Frontal cortex (tissue), 4 donors: ENCODE measurements at places on chromosomes 5 and 9. TPM values are rescaled to one million over a fixed set of nuclear protein-coding genes. Genes with fewer than 3 reads are reported as not detected.

The MYMK gene
- total RNA-seq, result not detected

DNA sequence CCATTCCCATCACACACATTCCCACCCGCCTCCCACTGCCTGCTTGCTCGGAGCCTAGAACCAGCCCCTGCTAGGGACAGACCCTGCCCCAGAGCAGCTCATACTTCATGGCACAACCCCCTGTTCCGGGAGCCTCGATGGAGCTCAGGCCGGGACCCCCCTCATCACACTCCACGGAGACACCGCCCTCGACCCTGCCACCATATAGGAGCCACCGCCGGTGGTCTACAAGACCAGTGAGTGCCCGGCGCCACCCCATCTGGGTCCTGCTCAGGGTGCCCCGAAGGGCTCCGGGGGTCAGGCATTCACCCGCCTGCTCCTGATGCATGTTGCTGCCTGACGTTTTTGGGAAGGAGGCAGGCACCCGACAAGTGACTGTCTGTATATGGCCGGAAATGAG, 65.5 kb upstream of the RXRA start:
- DNase-seq, result no peak

The PTPN3 gene
- 3.3 TPM for total RNA-seq

DNA sequence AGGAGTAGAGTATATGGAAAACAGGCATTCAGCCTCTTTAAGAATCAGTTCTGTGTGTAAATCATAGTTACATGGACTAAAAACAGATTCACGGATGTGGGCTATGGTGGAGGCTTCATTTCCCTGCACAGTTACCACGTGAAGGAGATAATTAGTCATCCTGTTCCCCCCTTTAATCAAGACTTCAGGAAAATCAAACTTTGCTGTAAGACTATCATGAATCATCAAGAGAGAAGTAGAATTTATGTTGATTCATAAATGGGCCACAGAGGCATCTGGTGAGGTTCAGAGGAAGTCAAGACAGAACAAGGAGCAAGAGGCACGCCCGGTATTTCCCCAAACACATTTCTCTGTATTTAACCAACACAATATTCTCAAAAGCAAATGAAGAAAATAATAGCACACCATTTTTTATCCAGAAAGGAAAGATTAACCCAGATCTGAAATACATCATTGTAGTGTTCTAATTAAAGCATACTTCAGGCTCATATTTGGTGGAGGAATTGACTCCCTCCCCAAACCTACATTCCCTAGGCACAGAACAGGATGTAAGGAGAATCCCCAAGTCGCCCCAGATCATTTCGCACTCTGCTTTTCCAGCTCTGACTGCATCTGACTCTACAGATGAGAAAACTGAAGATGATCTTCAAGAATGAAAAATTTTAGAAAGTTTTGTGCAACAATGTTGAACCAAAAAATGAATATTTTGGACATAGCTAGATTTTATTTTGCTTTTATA, 175.8 kb upstream of the GAS1 start:
- no peak for DNase-seq

The PCDHA10 gene
- total RNA-seq, result 10.6 TPM

GRCh38 chr5:3179220-3179619, 416.4 kb upstream of the IRX1 start:
- no peak for DNase-seq

DNA sequence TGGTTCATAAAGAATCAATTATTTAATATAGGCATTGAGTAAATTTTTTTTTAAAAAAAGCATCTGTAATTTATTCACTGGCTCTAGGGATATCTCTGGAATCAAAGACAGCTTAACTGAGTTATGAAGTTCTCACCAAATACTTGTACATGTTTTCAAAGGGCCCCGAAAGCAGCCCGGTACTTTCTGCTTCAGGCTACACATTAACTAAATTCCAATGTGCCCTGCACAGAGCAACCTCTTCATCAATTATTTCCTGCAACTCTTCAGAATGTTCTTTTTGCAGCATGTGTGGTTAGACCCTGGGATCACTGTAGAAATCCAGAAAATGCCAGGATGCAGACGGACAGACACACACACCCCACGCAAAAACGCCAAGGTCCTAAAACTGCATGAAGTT, 209.0 kb downstream of the EFNA5 start:
- DNase-seq, result no peak

DNA sequence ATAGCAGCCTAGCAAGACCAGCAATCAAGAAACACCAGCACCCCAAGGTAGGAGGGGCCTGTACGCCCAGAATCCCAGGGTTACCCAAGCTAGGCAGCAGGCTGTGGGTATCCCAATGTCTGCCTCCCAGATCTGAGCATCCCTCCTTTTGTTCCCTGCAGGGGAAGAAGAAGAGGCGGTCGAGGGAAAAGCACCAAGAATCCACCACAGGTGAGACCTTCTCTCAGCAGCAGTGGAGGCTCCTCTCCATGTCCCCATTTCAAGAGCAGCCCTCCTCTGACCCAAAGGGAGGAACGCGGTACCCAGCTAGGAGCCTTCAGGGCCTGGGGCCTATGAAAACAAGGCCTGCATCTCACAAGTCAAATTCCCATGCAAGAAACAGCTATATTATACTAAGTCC, 28.9 kb downstream of the TCF7 start:
- no peak for DNase-seq

DNA sequence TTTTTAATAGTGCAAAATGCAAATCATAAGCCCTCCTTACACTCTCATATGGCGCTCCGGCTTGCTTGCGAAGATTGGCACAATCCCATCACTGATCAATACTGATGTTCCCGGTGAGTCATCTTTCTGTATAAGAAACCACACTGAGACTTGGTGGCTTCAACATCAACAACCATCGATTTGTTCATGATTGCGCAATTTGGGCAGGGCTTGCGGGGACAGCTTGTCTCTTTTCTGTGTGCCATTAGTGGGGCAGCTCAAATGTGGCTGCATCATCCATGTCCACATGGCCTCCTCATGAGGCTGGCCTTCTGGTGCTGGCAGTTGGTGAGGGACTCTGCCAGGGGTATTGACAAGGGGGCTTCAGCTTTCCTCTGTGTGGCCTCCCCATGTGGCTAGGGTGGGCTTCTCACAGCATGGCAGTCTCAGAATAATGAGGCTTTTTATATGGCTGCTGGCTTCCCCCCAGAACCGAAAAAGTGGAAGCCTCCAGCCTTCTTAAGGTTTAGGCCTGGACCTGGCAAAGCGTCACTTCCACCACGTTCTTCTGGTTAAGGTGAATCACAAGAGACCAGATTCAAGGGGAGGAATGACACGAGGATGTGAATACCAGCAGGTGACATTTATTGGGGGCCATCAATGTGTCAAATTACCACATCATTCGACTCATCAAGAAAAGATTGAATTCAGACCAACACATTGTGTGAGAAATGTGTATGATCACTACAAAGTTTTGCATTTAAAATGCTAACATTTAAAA, 79.5 kb upstream of the NFIL3 start:
- no peak for DNase-seq

The GPR21 gene
- 28.9 TPM for total RNA-seq

The GPR150 gene
- not detected for total RNA-seq

DNA sequence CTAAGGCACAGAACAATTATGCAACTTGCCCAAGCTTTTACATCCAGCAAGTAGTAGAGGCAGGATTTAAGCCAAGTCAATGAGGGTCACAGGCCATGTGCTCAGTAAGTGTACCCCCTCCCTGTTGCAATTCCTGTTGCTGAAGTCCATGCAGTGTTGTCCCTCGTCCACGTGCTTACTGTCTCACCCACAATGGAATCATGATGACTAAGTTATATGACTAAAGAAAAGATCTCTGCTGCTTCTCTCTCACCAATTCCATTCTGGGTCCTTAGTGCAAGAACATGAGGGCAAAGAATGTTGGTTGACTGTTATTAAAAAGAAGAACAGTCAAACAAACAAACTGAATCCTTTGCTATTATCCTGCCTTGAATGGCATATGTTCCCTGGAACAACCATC, 233.6 kb upstream of the SLC24A2 start:
- DNase-seq, result no peak

GRCh38 chr5:79731775-79732174, 42.1 kb downstream of the CMYA5 start:
- no peak for DNase-seq

The ZNF367 gene
- total RNA-seq, result 4.1 TPM

- DNase-seq, result no peak
Measured at GRCh38 chr9:4579001-4579400, 83.1 kb upstream of the PLPP6 start.

The ALDH1A1 gene
- total RNA-seq, result 1.2 TPM

GRCh38 chr9:118401546-118401945, 697.3 kb downstream of the TLR4 start:
- DNase-seq, result no peak

- no peak for DNase-seq
Measured at GRCh38 chr9:85522459-85523092, 219.2 kb downstream of the AGTPBP1 start.

DNA sequence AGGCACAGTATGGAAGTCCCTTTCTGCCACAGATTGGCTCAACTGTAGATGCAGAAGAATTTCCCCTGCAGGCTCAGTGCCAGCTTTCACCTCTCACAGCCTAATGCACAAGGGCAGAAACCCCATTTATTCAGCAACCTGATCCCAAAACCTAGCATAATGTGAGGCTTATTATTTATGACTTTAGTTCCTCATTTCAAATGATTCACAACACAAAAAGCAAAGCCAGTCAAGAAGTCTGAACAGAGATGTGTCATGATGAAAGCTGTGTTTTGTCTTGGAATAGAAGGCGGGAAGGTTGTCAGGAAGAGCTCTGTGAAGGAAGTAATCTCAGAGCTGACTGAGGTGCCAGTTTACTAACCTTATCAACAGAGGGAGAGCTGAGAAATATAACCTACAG, 369.7 kb downstream of the LRRC70 start:
- no peak for DNase-seq

DNA sequence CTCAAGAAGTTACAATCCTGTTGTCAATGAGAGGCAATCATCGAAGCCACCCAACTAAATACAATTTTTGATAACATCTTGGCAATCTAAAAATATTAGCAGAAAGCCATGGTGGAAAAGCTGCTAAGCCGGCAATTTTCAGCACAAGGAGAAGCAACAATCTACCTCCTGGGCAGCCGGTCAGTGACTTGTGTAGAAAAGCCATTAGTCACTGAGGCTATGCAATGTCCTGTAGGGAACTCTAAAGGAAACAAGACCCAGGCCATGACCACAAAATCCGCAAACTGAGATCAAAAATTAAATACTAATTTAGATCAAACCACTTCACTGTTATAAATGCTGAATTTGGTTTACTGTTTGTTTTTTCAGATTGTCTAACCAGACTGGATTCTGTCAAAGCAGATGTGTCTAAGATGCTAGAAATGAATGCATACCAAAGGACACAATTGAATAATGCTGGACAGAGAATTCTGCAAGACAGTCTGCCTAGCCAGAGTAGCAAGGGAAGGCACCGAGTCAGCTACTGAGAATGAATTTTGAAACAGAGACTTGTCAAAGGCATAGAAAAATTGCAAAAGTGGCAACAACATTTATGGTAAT, 384.8 kb downstream of the PRELID2 start:
- DNase-seq, result no peak

DNA sequence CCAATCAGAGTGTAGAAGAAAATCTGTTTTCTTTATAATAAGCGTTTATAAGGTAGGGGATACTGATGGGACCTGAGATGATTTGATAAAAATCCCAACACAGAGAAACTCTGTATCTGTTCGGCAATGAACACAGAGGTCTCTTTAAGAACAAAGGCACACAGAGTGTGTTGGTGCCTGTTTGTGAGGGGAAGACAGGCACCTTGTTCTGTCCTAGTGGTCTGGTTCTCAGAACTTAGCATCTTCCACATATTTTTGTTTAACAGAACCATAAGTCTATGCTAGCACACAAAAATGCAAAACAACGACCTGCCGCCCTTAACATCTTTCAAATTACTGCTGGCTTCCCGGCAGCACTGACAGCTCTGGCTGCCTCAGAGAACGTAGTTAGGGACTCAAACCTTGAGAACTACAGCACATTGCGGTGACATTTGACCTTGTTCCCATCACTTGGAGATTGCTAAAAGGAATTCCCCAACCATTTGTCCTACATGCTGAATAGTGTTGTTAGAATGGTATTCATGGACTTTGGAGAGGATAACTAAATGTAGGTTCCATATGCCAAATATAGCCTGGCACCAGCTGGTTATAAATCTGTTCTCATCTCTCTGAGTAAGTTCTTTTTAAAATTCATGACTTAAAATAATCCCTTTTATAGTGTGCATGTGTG, 871.7 kb upstream of the TYRP1 start:
- DNase-seq, result no peak

The MAMDC4 gene
- total RNA-seq, result 4.1 TPM
